Activated T-helper 2 cell treated with anti-CD3 and anti-CD28 coated beads, Interferon-gamma antibody, Interleukin-2, Interleukin-4, amounts not matched to agents 10 μg/mL and 5 μg/mL and 100 μg/mL, durations not matched to agents 14 hours and 24 hours and 36 hours (primary cell): ENCODE measurements at places on chromosomes 1 and 21. TPM values are rescaled to one million over a fixed set of nuclear protein-coding genes. Genes with fewer than 3 reads are reported as not detected.

GRCh38 chr1:208747979-208748378 lies 503.8 kb upstream of the PLXNA2 start:
- DNase-seq: no peak

GRCh38 chr21:45596704-45597318 lies 46.7 kb upstream of the PCBP3 start:
- peak; percentile 72 for DNase-seq

- no peak for DNase-seq
These were observed 3.7 kb downstream of the KNCN start for GRCh38 chr1:46547481-46548383.

DNA sequence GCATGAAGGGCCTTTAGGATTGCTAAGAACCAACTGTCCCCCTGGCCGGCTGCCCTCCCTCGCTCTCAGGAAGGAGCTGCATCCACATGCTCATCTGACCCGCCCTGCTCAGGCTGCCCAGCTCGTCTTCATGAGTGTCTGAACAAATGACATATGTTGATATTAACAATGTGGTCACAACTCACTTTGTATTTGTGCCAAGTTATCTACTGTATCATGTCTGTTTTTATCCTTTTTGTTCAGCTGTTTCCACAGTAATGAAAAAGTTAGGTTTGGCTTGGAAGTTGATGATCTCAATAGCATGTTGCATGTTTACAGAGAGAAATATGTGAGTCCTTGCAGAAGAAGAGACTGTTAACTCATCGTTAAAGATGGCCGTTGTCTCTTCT lies 75.1 kb downstream of the PHTF1 start:
- no peak for DNase-seq

Gene PEX11B
- total RNA-seq: 22.1 and 23.4 TPM in 2 replicates
